ENCODE measurements at places on chromosomes 7 and 10.

DNA sequence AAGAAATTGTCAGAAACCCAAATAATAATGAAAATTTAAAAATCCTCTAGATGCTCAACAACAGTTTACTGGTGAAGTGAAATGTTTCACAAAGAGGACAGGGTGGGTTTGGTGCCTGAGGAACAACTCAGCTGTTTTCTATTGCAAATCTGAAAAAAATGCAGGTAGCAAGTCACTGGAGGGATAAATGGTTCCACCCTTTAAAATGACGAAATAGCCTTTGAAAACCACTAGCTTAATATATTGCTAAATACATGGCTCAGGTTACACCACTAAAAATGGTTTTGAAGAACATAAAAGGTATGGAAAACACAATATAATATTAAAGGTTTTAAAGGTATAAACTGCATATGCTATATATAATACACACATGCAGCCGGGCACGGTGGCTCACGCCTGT lies 69.5 kb downstream of the LMBR1 start:
- DNase-seq: no peak

DNA sequence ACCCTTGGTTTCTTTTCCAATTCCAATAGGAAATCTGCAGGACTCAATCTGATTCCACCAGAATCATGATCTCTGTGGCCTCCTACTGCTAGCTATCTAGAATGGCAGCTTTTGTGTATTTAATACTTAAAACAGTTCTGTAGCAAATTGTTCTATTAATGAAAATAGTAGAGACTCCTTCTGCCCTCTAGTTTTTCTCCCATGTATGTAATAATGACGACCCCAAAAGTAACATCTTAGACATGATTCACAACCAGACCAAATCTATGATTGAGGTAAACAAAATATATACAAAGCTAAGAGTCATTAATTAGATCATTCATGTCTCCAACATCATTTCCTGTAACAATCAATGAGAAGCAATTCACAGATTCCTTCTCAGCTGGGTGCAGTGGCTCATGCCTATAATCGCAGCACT lies 259.1 kb upstream of the MKLN1 start:
- DNase-seq: no peak

GRCh38 chr10:35451151-35452016 lies 115.1 kb downstream of the CCNY start:
- DNase-seq: no peak

DNA sequence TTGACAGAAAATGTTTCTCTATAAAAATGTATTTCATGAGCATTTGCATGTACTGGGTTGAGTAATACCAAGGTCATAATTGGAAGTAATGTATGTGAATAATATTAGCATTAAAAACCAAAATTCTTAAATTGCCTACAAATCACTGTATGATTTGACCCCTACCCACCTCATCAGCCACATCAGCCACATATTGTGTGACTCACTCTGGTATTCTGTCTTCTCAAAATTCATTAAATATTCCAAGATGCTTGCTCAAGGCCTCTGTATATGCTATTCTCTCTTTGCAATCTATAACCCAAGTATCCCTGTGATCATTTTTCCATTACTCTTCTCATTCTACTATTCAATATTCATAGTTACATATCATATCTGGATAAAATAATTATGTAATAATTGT lies 21.4 kb downstream of the POT1 start:
- no peak for DNase-seq

- DNase-seq: no peak
These were observed 13.7 kb downstream of the CCDC6 start for GRCh38 chr10:59892697-59893096.

DNA sequence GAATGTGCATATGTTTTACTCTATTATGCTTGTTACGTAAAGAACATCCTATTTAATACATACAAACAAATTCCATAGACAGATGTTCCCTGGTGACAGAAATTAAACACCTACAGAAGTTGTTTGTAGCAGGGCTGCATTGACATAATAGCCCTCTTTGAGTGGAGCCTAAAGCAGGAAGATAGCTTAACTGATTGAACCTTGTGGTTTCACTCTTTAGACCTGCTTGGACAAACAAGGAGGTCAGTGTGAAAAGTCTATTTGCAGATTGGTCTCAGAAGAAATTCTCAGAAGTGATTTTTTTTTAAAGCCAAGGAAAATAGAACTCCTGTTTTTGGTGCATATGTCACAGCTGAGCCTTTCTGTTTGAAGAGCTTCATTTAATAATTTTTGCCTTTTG lies 121.3 kb downstream of the PPP1R9A start:
- no peak for DNase-seq

DNA sequence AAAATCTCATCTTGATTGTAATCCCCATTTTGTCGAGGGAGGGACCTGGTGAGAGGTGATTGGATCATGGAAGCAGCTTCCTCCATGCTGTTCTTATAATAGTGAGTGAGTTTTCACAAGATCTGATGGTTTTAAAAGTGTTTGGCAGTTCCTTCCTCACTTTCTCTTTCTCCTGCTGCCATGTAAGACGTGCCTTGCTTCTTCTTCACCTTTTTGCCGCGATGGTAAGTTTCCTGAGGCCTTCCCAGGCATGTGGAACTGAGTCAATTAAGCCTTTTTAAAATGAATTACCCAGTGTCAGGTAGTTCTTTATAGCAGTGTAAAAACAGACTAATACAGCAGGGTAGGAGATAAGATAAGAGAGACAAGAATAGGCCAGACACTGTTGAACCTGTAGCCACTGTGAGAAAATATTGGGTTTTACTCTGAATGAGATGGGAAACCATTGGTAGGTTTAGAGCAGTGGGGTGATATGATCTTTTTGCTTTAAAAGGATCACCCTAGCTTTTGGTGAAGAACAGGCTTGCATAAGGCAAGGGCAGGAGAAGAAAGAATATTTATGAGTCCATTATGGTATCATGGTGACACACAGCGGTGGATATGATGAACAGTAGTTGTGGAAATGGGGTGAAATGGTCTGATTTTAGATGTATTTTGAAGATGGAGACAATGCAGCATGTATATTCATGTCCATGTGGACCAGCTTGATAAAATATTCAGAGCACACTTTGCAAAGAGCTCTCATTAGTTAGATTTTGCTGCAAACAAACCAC lies 11.5 kb downstream of the OR6B1 start:
- DNase-seq: no peak

DNA sequence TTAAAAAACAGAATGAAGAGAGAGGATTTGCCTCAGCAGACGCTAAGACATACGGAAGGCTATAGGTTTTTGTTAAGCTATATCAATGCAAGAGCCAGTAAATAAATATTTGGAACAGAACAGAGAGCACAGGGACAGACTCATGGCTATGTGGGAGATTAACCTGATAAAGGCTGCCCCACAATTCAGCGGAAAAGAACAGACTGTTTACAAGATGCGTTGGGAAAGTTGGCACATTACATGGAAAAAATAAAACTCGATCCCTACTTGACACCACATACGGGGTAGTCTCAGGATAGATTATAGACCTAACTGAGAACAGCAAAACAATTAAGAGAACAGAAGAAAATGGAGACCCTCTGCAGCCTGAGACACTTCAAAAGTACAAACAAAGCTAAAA lies 10.8 kb downstream of the KCNH2 start:
- no peak for DNase-seq

DNA sequence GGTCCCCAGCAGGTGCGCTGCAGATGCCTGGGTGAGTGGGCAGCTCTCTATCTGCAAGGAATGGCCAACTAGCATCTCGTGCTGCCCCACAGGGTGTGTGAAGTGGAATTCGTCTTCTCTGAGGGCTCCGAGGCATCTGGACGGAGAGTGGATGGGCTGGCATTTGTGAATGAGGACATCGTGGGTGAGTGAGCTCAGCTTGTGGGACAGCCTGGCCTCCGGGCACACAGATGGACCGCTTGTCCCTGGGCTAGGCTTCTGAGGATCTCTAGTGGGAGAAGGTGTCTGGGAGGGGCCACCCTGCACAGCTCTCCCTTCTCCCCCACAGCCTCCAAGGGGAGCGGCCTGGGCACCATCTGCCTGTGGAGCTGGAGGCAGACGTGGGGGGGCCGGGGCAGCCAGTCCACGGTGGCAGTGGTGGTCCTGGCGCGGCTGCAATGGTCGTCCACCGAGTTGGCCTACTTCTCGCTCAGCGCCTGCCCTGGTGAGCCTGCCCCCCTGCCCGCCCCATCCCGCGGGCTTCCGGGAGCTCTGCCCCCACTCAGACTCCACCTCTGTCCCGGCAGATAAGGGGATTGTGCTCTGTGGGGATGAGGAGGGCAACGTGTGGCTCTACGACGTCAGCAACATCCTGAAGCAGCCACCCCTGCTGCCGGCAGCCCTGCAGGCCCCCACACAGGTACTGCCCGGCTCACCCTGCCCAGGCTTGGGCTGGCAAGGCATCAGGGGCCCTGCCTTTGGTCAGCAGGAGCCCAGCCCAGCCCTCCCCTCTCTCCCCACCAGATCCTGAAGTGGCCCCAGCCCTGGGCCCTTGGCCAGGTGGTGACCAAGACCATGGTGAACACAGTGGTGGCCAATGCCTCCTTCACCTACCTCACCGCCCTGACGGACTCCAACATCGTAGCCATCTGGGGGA lies 6.3 kb downstream of the POLR2J start:
- no peak for DNase-seq

DNA sequence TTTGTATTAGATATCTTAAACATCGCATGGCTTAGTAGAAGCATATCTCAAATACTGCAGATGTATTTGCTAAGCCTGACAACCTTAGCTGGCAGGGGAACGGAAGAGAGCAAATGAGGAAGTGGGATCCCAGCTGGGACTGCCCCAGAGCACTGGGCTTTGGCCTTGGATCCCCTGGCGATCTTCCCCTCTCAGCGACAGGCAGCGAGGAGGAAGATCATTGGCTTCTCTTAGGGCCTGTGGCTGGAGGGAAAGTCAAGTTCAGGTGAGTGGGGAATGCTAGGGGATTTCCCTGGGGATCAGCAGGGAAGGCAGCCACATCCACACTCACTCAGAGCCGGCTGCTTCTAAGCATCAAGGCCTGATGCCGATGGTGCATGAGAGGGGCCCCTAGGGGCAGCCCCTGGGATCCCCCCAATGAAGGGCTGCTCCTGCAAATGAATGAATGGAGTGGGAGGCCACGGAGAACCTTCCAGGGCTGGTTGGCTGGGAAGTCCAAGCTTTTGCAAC lies 42.0 kb downstream of the LYZL2 start:
- DNase-seq: no peak
